ENCODE measurements at places on chromosomes 13 and 19.

DNA sequence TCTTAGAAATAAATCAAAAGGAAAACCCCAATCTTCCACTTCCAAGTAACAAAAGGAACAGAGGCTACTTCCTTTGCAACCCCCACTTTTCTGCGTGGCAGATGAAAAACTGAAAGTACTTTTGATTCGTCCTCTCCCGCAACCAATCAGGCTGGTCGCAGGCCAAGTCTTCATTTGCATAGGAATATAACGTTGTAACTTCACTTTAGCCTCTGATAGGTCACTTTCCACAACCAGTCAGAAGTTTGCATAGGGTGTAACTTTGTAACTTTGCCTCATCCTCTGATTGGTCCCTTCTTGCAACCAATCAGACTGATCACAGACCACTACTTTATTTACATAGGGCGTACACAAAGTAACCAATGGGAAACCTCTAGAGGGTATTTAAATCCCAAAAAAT is 37.2 kb downstream of the TGDS start:
- DNase-seq: no peak

DNA sequence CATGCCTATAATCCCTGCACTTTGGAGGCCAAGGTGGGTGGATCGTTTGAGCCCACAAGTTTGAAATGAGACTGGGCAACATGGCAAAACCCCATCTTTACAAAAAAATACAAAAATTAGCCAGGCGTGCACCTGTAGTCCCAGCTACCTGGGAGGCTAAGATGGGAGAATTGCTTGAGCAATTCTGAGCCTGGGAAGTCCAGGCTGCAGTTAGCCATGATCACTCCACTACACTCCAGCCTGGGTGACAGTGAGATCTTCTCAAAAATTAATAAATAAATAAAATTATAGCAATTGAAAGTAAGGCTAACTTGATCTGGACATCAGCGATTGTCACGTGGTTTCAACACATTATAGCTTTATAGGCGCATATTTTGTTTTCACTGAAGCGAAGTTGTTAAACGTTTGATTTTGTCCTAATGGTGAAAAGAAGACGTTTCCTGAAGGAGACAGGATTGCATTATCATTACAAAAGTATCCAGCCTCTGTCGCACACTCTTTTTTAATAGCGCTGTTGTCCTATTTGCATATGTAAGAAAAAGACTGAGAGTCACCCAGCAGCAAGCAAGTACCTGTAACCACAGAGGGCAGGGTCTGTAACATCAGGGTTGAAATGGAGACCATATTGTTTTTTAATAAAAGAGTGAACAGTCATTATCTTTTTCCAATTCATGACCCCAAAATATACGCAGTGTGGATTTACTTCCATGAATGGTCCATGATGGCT is 335.7 kb downstream of the DCT start:
- no peak for DNase-seq

DNA sequence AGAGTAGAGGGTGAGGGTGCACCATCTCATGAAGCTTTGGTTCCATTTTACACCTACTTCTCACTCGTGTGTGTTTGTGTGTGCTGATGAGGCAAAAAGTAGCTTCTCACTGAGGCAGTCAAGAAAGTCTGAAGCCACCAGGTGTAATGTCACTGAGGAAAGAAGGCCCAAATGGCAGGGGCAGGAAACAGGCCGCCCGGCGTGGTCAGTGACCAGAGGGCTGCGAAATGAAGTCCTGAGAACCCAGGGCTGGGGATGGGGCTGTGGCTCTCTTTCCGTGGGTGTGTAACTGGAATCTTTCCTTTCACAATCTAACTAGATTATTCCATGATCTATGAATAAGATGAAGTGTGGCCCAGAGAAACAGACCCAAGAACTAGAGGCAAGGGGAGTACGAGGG is 25.5 kb upstream of the TFDP1 start:
- DNase-seq: no peak

DNA sequence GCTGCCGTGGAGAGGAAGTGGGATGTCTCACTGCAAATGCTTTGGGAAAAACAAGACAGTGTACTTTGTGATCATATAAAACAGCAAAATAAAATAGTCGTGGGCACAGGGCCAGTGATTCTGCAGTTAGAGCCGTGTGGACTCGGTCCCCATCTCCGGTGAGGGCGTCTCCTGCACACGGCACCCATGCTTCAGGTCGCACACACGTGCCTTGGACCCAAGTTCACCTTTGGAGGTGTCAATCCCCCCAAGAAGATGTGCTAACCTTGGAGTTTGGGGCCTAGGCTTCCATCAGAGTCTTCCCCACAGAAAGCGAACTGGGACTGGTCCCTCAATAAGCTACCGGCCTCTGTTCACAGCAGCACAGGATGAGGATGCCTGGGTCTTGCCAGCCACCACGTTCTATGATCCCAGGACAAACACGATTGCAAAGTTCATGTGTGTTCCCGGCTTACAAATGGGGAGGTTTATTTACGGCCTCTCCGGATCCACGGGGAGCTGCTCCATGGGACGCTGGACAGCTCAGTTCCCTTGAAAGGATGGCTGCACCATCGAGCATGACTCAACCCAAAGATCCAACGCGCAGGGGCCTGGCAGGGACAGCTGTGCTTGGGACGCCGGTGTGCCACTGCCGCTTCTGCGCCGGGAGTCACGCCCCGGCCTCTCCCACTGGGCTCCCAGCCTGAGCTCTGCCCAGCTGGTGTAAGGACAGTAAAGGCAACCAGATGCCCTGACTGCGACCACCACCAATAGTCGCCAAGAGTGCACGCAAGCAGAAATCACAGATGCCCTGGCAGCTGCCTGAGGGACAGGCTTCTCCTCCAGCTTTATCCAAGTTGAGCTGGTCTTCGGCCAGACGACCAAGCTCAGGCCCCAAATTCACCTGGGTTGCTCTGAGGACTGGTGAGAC is 8.6 kb downstream of the GAS6 start:
- DNase-seq: no peak

DNA sequence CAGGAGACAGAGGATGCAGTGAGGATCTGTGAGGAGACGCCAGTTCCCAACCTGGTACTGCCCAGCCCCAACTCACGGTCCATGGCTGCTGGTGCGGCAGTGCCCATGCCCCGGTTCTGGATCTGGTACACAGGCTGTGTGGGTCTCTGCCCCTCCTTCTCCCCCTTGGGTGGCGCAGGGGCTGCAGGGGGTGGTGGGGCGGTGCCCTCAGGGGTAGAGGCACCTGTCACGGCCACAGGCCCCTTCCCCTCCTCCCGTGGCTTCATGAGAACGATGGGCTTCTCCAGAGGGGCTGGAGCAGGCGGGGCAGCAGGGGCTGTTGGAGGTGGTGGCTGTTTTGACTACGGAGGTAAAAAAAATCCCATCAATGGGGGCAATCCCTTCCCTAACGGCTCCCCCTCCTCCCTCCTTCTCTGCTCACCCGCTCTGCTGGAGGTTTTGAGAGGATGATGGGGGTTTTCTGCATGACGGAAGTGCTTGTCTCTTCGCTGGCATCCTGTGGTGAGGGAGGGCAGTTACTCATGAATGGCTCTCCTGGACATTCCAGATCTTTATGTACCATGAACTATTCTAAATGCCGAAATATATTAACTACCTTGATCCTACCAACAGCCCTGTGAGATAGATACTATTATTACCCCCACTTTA is 7.1 kb downstream of the SMG9 start:
- no peak for DNase-seq

GRCh38 chr13:105982219-105982930 is 553.1 kb downstream of the EFNB2 start:
- DNase-seq: no peak

DNA sequence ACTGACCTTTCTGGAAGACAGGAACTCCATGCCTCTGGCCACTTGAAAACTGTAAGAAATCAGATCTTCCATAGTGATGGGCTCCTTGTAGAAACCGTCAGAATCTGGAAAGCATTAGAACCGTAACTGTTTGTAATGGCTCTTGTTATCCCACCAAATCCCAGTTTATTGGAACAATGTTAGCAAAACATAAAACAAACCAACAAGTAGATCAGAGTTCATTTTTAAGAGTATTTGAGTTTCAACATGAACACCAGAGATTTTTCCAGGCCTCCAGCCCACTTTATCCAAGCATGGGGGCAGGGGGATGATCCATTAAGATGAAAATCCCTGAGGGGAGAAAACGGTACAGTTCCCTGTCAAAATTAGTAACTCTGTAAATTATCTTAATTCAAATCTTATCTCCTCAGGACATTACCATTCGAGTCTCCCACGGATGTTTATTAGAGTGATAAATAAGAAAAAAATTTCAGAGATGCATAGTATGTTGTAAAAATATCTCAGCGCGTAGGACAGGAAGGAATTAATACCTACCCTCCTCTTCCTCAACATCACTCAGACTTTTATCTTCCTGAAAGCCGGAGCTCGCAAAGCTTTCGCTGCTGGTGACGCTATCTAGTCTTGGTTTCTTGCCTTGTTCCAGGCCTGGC is 172.5 kb downstream of the FLT1 start:
- no peak for DNase-seq

DNA sequence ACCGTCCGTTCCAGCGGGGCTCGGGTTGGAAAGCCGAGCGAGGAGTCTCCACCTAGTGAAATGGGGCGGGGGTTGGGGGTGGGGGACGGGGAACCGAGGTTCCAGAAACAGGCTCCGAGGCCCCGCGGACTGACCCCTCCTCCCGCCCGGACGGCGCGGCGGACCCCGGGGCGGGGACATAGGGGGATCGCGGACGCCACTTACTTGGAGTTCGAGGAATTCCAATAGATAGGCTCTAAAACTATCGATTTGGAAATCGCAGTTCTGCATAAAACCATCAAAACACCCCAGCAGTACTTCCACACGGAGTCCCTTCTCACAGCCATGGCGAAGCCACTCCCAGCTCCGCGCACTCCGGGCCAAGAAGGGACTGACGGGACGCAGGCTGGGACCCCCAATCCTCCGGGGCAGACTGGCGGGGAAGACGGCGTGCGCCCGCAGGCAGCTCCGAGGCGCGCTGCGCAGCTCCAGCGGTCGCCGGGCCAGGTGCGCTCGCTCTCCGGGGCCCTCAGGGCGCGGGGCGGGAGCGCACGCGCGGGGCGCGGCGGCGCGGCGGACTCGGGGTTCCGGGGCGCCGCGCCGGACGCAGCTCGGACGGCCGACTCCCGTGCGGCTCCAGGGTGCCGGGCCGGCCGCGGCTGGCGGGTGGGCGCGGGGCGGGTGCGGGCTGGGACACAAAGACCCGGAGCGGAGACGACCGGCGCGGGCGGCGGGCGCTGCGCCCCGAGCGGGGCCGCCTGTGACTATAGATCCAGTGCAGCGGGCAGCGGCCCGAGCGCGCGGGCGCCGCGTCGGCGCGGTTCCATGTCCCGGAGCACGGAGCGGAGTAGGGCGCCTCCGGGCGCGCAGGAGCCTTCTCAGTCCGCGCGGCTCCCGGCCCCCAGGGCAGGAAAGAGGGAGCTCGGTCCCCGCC is 567 bp downstream of the EFNB2 start:
- DNase-seq: no peak

- DNase-seq: no peak
Observed at GRCh38 chr13:99958406-99959126, 13.0 kb downstream of the ZIC5 start.

GRCh38 chr19:47093254-47093653 is 20.3 kb downstream of the ZC3H4 start:
- DNase-seq: no peak

DNA sequence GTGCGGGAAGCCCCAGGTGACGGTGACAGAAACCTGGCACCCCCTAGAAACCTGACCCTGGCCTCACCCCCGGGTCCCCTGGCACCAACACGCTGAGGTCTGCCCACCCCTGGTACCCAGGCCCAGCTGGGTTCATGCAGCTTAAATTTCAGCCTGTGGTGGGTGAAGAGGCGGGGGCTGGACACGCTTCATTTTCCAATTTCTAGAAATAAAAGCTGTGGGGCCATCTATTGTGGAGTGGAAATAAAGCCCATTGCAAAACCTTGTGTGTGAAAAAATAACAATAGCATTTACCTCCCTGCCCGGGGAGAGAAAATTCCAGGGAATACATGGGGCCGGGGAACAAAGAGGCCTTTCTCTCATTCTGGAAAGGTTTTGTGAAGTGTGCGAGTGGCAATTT is 7.5 kb upstream of the FUT5 start:
- DNase-seq: no peak

DNA sequence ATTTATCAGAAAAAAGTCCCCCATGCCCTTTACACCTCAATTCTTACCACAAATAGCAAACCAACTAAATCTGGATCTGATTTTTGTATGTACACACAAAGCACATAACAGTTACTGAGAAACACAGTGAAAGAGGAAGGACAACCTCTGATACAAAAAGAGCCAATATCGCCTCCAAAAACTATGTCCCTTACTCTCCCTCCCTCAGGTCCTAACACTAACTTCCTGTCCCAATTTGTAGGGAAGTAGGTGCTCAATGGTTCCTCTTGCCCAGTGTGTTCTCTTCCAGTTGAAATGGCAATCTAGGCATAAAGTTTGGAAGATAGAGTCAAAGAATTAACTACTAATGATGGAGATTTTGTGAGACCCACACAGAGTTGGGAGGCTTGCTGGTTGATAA is 15.8 kb upstream of the FPR3 start:
- no peak for DNase-seq

DNA sequence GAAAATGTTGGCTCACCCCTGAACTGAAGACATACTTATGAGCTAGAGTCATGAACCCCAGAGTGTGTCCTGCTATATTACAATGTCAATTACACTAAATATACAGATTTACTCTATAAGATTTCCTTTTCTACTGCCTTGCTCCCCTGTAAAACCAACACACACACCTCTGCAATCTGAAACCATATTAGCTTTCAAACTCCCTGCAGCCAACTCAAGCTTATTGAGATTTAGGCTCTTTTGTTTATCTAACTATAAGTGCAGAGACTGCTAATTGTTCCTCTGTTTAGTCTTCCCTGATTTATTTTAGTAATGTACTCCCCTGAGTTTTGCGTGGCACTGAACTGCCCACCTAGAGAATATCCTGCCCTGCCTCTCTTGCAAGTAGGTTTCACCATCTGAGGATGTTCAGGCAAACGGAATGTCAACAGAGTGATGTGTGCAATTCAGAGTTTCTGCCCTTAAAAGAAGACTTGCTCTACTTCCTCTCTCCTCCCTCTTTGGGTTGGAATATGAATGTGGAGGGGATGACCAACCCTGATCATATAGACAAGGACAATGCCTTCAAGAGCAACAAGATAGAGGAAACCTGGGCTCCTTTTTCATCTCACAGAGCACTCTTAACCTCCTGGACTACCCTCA is 22.3 kb downstream of the FAM216B start:
- no peak for DNase-seq

GRCh38 chr19:19637523-19638251 is 5.8 kb downstream of the GMIP start:
- no peak for DNase-seq

DNA sequence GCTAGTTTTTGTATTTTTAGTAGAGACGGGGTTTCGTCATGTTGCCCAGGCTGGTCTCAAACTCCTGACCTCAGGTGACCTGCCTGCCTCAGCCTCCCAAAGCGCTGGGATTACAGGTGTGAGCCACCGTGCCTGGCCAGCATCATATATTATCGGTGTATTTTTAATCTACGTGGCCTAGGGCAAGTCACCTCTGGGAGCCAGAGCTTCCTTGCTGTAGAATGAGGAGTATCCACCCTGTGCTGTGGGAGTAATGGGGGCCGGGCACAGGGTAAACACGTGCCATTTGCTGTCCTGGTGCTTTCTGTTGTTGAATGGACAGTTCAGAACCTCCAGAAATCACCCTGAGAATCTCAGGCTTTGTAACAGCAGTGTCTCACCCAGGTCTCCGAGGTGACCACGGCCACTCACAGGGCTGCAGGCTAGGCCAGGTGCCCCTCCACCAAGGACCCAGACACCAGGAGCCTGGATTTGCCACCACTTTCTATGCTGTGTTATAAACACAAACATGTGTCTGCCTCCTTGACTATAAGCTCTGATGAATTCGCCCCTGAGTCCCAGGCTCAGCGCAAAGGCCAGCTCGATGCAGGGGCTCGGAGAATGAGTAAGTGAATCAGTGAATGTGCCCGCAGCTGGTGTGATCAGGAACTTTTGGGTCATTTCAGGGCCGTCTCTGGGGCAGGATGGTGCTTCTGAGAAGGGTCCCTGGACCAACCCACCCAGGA is 22.7 kb downstream of the POP4 start:
- DNase-seq: no peak

Data from activated CD8-positive, alpha-beta memory T cell treated with anti-CD3 and anti-CD28 coated beads for 48 hours (primary cell).